ENCODE measurements at places on chromosomes 2 and 18.

GRCh38 chr2:184004289-184004947, 593.9 kb upstream of the ZNF804A start:
- no peak for DNase-seq

- no peak for DNase-seq
These were observed 3.3 kb downstream of the CHRNA1 start for GRCh38 chr2:174760845-174761473.

- DNase-seq, result no peak
These were observed 47.5 kb upstream of the RTN4 start for GRCh38 chr2:55097461-55098410.

GRCh38 chr2:207640160-207640559, 15.0 kb upstream of the METTL21A start:
- no peak for DNase-seq

DNA sequence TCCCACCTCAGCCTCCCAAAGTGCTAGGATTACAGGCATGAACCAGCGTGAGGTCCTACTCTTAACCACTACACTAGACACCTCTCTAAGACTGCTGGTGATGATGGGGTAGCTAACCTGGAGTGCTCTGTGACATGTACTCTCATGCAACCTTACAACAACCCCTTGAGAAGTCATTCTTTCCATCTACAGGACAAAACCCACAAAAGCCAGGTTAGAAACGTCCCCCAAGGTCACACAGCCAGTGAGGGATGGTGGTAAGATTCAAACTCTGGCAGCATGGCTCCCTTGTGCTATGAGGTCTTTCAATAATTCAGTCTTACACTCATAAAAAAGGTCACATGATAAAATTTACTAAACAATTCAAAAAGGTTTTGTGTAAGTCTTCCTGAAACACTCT, 94.8 kb upstream of the SERTAD2 start:
- DNase-seq, result no peak

GRCh38 chr2:158969162-158969714, 798 bp downstream of the TANC1 start:
- DNase-seq, result no peak

GRCh38 chr18:8298186-8298585, 311.1 kb upstream of the RAB12 start:
- no peak for DNase-seq

GRCh38 chr2:30282081-30282480, 50.7 kb downstream of the LBH start:
- DNase-seq, result no peak

All from neural progenitor cell (in vitro differentiated cells).